ENCODE measurements at places on chromosomes 12 and 14.
A peak's percentile ranks its signal among the peaks of the same experiment; 100 is the strongest.

GRCh38 chr12:41612892-41613557 lies 424.9 kb downstream of the PDZRN4 start:
- no peak for DNase-seq

- DNase-seq, result no peak
Measured at GRCh38 chr12:128627659-128628058, 196.1 kb downstream of the SLC15A4 start.

DNA sequence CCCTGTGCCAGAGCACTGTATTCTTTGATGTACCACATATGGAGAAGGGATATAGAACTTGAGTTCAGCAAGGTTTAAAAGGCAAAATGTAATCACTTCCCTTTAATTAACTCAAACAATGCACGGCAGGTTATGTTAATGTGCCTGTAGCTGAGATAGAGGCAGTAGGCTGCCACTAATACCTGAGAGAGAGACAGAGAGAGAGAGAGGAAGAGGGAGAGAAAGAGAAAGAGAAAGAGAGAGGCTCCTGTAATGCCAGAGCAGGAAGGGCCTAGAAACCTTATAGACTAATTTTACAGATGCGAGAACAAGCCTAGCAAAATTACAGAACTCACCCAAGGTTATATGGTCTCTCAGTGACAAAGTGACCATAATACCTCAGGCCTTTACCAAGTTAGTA lies 679.8 kb downstream of the NRXN3 start:
- no peak for DNase-seq

- DNase-seq, result no peak
Measured at GRCh38 chr14:22168092-22168955, 420.7 kb downstream of the DAD1 start.

DNA sequence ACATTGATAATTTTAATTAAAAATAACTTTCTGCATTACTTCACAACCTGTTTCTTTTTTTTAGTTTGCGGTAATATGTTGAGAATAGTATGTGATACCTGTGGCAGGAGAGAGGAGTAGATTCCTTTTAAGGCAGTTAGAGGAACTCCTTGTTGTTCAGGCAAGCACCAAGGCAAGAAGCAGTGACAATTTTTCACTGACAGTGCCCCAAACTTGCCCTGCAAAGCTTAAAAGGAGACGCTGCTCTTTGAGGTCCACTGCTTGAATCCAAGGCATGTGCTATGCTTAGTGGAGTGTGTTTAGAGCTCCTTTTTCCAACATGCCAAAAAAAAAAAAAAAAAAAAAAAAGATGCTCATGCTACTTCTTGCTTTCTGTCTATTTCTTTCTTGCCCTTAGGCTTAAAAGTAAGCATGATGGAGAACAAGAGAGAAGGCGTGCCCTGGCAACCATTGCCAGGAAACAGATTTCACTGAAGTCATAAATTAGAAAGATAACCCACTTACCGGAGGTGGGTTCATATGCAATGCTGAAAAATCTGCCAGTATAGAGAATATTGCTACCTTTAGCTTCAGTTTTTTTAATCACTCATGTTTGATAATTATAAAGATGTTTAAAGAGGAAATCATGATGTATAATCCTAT lies 58.3 kb upstream of the DYRK2 start:
- peak; percentile 9 for DNase-seq

GRCh38 chr12:88237954-88238353 lies 95.8 kb downstream of the TMTC3 start:
- no peak for DNase-seq

- DNase-seq, result no peak
Measured at GRCh38 chr14:63632932-63633514, 8.6 kb downstream of the WDR89 start.

DNA sequence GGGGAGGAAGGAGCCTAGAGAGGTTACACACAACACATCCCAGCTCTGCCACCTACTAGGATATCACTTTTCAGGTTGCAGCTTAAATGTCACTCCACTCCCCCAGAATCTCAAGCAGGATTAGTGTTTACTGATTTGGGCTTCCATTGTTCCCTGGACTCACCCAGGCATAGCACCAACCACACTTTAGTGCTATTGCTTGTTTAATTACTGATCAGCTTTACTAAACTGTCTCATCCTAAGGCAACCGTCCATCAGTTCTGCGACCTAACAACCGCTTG lies 6.1 kb upstream of the KRT18 start:
- no peak for DNase-seq

- DNase-seq, result no peak
Measured at GRCh38 chr12:93937812-93938211, 210.6 kb upstream of the PLXNC1 start.

DNA sequence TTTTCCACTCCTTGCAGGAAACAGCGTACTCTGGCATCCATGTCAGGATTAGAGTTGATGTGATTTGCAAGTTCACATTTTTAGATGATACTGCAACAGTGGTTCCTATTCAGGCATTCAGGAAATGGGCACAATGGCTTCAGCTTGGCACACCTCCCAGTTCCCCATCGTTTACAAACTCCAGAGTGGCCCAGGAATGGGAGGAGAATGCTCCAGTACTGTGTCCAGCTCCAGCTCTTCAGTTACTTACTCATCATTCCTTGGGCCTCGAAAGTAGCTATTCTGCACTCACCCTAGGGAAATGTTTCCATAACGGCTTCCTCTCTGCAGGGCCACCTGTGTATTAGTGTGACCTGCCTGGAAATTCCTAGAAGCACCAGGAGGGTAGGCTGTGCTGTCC lies 239.7 kb upstream of the RGS6 start:
- no peak for DNase-seq
